ENCODE measurements at places on chromosomes 11 and 22. TPM values are rescaled to one million over a fixed set of nuclear protein-coding genes. Genes with fewer than 3 reads are reported as not detected.

GRCh38 chr11:21323617-21324016 lies 654.2 kb downstream of the NELL1 start:
- no peak for DNase-seq

- no peak for DNase-seq
Measured at GRCh38 chr22:39498802-39499201, 3.3 kb upstream of the MIEF1 start.

DNA sequence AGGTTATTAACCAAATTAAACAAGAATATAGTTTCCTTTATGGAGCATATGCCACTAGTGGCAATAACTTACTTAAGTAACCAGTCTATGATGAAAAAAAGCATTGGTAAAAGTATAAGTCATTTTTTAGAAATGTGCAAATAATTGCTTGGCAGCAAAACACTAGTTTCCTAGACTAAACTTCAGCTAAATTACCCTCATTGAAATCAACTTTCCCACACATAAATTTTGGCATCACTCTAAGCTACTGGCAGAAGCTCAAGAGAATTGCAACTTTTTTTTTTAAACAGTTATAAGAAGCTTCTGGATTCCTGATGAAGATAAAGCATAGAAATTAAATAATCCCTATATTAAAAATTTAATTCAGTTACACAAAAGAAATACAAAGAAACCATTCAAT lies 12.5 kb downstream of the CCDC34 start:
- DNase-seq: no peak

DNA sequence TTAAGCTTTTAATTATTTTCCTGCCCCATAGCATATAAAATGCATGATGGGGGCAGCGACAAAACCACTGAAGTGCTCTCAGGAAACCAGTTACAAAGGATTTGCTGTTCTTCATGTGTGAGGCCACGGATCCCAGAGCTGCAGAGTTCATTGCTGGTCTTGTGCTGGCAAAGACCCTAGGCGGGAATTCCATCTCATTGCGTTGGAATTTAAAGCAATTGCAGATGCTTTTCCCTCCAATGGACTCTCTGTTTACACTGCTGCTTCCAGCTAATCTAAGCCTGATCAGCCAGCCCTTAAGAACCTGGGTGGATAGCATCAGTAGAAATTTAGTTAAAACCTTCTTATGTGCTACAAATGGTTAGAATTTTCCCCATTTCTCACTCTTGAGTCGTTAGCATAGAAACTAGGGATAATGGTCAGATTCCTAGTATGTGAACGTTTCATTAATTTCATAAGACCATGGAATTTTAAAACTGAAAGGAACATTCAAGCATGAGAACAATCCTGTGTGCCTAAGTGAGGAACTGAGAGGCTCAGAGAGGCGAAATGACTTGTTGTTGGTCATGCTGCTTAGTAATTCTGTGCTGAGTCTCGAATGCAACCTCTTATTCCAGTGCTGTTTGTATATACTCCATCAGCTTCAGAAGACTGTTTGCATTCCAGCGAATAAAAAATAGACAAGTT lies 36.1 kb upstream of the ADSL start:
- no peak for DNase-seq

The TSPAN18 gene
- total RNA-seq: 3.5 TPM

The MS4A6E gene
- total RNA-seq: not detected

The ADM gene
- total RNA-seq: 1,099 TPM

The RBM4 gene
- 69.8 TPM for total RNA-seq

Data from omental fat pad (tissue), 4 donors.